IMR-90 (cell line): ENCODE measurements at places on chromosomes 13 and 19. TPM values are rescaled to one million over a fixed set of nuclear protein-coding genes. Genes with fewer than 3 reads are reported as not detected.

GRCh38 chr19:6970021-6970420, 51.2 kb downstream of the MBD3L2B start:
- DNase-seq: no peak

- DNase-seq: peak; percentile 35
These were observed 7.6 kb downstream of the KATNAL1 start for GRCh38 chr13:30299786-30300185.

DNA sequence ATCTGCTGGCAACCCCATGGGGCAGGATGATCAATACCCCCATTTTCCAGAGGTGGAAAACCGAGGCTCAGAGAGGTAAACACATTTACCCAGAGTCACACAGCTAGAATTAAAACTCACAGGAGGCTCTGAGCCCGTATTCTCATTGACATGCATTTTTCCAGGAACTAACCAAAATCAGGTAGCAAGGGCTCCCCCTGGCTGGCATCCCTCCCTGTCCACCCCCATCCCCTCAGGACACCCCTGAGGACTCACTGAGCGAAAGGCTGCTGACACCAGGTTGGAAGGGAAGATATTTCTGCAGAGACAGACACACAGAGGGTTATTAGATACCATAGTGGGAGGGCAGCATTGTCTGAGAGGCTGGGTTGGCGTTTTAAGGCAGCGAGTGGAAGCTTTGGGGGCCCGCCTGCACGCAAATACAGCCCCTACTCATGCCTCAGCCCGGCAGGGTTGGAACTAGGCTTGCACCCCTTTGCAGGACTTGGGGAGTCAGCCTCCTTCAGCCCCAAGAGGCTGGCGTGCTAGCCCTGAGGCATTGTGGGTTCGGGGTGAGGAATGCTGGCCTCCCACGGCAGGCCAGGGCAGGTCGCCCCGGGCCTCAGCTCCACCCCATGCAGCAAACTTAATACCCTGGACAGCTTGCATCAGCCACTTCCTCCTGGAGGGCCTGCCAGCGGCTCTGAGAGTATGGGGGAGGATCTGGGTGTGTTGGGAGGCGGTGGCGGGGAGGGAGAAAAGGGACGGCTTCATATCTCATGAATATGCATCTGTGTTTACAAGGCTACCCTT, 3.9 kb downstream of the SLC1A5 start:
- peak; percentile 95 for DNase-seq

GRCh38 chr13:105474983-105475610, 1060.4 kb downstream of the EFNB2 start:
- DNase-seq: no peak

The SIX5 gene
- 15.5 TPM in 2 replicates for polyA plus RNA-seq

The BEST2 gene
- polyA plus RNA-seq: not detected in 2 replicates

The ACER1 gene
- 0.11 TPM in 1 of 2 replicates, not detected in the other for polyA plus RNA-seq

The FCGBP gene
- polyA plus RNA-seq: 0.03 TPM in 2 replicates
